Activated gamma-delta T cell treated with Interleukin-2 at 50 U/mL for 16 hours (primary cell): ENCODE measurements at places on chromosomes 12 and 14.

DNA sequence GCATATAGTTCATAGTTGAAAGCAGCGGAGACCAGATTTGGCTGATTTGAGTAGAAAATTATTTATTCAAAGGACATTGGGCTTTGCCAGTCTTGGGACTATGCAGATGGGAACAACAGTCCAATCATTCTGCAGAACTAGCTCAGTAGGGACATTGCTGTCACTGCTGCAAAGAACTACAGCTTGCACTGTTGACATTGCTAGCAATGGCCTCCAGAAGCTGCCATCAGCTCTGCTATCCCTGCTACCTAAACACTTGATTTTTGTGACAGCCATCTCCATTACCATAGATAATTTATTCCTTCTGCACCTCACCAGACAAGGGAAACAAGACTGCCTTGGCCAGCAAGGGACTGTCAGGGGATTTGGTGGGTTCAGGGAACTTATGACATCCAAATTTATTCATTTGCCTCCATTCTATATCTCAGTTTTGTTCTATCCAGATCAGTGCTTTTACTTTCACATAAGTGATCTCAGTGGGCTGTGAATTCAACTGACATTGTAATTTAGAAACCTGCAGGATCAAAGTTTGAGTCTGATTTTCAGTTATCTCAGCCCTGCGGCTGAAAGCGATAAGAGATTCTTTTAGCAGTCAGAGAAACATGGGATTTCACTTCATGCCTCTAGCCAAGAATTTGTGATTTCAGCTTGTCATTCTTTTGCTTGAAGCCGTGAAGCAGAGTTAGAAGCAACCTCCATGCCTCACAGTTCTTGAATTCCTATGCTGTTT, 136.7 kb upstream of the FBXO33 start:
- DNase-seq = no peak

DNA sequence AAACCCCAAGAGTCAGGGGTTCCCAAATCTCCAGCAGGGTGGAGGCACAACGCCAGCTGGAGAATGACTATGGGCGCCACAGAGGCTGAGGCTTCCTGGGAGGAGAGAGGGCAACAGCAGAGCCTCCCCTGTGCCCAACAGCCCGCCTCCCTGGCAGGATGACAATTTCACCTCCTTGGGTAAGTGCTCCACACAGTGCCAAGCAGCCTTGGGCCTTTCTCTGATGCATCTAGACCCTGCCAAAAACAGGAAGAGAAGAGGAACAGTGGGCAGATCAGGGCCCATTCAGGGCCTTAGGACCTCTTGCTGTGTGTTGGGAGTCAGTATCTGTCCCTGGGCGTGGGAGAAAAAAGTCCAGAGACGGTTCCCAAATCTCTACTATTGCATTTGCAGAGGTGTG, 5.0 kb upstream of the OR10P1 start:
- no peak for DNase-seq

- no peak for DNase-seq
Measured at GRCh38 chr14:96965885-96966595, 168.9 kb downstream of the VRK1 start.

GRCh38 chr12:66774929-66775328, 96.1 kb upstream of the GRIP1 start:
- no peak for DNase-seq

DNA sequence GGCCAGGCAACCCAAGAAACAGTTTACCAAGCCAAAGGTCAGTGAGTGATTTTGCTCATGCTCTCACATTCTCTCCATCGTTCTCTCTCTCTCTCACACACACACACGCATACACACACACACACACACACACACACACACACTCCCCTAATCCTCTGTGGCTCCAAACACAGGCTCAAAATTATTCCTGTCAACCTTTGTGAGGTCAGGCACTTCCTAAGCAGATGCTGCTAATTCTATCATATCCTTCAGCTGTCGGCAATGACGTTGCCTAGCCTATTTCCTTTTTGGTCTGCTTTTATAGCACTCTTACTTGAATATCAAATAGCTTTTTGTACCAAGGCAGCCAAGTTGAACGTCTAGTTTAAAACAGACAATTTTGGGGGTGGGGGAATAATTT, 98.9 kb upstream of the EGLN3 start:
- no peak for DNase-seq

DNA sequence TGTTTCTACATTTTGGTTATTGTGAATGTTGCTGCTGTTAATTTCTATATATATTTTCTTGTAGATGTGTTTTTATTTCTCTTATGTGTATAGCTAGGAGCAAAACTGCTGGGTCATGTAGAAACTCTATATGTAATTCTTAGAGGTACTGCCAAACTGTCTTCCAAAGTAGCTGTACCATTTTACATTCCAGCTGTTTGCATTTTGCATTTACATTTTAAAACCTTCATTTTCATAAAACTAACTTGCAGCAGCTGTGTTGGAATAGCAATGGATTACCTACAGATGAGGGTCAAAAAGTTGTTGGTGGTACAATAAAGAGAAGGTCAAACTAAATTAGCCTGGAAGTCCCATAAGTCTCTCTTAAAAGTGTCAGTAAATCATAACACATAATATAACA, 1109.7 kb downstream of the FLRT2 start:
- DNase-seq = no peak

- no peak for DNase-seq
Measured at GRCh38 chr14:44279357-44279756, 227.7 kb downstream of the FSCB start.

DNA sequence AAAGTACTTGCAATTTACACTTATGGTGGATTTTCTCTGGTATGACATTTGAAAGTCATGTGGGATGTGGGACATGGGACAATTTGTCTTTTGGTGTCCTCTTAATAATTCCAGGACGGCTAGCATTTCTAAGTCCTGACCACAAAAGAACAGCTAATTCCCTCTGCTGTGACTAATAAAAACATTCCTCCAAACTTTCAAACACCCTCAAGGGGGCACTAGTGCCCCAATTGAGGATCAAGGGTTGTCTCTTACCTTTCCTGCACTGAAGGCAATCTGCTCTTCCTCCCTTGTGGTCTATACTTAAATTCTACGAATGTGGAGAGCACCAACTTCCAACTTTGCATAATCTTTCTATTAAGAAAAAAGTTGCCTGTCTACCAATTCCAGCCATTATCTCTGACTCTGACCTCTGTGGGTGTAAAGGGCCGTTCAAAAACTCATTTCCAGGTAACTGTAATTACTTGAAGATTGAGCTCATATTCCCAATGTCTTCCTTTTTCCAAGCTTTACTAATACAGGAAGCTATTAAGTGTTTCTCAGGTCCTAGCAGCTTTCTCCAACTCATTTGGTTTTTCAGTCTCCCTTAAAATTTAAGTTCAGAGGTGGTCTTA, 210.2 kb downstream of the PTPRO start:
- DNase-seq = peak; percentile 31

- no peak for DNase-seq
Measured at GRCh38 chr14:95185767-95186392, 28.6 kb upstream of the DICER1 start.

GRCh38 chr12:115312901-115313300, 628.9 kb upstream of the TBX3 start:
- DNase-seq = no peak

- DNase-seq = no peak
Measured at GRCh38 chr12:122659579-122659978, 43.6 kb downstream of the HCAR2 start.

DNA sequence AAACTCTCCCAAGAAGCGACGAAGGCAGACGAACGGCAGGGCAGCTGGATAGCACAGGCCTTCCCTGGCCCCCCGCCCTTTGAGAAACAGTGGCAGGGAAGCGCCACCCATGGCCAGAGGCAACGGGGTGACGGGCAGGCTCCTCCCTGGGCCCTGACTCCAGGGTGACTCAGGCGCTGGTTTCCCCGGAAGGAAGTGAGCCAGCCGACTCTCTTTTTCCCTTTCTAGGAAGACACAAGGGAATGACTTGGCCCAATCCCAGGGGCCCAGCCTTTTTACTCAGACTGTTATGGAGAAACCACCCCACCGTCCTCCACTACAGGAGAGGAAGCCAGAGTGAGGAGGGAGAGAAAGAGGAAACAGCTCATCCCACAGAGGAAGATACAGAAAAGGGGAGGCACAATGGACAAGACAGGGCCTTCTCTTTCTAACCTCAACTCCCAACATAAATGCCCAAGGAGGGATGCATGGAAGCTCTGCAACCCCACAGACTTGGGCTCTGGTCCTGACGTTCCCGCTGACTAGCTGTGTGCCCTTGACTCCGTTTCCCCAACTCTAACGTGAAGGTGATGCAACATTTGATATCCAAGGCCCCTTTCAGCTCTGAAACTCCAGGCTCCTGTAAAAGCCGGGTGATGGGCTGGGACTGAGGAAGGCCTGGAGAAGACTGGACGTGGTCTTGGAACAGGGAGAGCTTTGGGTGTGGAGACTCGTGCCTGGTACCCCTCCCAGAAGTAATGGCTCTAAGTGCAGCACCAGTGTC, 27.9 kb downstream of the ACTN1 start:
- no peak for DNase-seq

DNA sequence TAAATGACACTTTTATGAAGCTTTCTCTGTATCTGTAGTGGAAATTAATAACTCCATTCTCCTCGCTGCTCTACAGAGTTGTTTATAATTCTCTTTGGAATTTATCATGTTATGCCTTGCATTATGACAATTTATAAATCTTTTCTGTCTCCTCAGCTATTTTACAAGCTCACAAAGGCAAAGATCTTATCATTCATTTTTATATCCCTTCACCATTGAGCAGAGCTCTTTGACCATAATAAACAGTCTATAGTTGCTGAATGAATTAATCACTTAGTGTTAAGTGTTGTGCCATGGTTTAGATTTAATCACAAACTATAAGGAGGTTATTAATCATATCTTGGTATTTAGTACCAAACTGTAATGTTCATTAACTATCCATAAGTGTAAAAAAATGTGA, 126.4 kb downstream of the NAV3 start:
- DNase-seq = no peak

GRCh38 chr12:31867292-31867691, 91.9 kb upstream of the RESF1 start:
- DNase-seq = no peak

GRCh38 chr12:91274916-91275315, 92.3 kb upstream of the DCN start:
- no peak for DNase-seq

- no peak for DNase-seq
Measured at GRCh38 chr12:121975021-121975420, 46.7 kb upstream of the BCL7A start.

DNA sequence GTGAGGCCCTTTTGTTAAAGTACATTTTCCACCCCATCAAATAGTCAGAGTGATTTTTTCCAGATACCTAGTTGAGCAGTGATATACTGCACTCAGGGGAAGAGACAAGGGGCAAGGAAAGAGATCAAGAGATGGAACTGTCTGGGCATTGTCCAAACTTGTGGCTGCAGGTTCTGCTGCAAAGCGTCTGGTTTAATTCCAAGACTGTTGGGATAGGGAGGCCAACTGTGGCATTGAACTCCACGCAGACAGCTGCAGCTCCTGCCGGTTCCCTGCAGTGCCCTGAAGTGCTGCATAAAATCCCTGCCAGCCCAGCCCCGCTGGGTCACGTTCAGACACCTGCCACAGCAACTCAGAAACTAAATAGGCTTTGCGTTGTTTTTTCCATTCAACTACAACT, 30.5 kb downstream of the RPH3A start:
- DNase-seq = no peak

DNA sequence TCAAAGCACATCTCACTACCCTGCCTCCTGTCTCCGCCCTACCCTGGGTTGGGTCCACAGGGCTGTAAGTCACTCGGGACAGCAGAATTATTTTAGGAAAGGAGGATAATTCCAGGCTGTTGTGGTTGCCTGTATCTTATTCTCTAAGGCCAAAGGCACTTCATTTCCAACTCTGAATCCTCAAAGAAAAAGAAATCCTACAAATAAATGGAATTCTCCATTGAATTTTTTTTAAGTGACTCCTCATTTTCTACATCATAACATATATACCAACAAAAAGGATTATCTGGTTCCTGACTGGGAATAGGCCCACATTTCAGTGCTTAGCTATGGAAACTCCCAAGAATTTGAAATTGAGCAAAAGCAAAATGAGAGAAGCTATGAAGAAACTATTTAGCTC, 186.4 kb downstream of the ITPR2 start:
- DNase-seq = no peak

DNA sequence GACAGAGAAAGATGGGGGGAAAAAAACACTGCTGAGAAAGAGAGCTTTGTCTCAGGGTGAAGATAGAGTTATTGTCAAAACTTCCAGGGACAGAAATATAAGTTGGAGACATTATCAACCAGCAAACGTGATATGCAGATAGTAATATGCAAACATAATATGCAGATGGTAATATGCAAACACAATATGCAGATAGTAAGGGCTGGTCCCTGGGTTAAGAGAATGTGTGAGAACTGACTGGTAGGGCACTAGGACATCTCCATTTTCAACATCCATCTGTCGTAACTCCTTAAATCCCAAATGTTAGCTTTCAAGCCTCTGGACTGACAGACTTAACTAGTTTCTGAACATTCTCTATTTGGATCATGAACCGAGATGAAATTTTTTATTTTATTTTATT, 32.2 kb downstream of the SNRPF start:
- no peak for DNase-seq

GRCh38 chr14:104576970-104577332, 2.6 kb upstream of the C14orf180 start:
- DNase-seq = no peak

- no peak for DNase-seq
Measured at GRCh38 chr14:60573943-60574495, 65.1 kb downstream of the SIX6 start.

- no peak for DNase-seq
Measured at GRCh38 chr14:23481362-23481970, 12.0 kb downstream of the NGDN start.

DNA sequence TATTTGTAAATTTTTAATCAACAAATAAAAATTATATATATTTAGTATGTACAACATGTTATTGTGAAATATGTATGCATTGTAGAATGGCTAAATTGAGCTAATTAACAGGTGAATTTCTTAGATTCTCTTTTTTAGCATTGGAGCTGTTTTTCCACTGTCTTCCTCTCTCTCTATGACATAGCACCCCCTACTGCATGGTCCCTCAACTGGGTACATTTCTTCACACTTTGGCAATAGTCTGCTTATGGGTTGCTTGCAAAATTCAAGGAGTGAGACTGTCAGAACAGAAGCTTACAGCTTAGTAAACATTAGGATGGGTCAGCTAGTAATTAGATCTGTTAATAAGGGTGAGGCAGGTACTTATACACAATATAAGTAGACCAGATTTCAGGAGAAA, 658.5 kb upstream of the MGAT4C start:
- DNase-seq = no peak
